ENCODE measurements at places on chromosomes 12 and 14. TPM values are rescaled to one million over a fixed set of nuclear protein-coding genes. Genes with fewer than 3 reads are reported as not detected.
A peak's percentile ranks its signal among the peaks of the same experiment; 100 is the strongest.

The ACTR6 gene
- 61.9 TPM for total RNA-seq

The ERBB3 gene
- total RNA-seq = 8.8 TPM

The SPATS2 gene
- 45.2 TPM for total RNA-seq

The SERPINA10 gene
- not detected for total RNA-seq

DNA sequence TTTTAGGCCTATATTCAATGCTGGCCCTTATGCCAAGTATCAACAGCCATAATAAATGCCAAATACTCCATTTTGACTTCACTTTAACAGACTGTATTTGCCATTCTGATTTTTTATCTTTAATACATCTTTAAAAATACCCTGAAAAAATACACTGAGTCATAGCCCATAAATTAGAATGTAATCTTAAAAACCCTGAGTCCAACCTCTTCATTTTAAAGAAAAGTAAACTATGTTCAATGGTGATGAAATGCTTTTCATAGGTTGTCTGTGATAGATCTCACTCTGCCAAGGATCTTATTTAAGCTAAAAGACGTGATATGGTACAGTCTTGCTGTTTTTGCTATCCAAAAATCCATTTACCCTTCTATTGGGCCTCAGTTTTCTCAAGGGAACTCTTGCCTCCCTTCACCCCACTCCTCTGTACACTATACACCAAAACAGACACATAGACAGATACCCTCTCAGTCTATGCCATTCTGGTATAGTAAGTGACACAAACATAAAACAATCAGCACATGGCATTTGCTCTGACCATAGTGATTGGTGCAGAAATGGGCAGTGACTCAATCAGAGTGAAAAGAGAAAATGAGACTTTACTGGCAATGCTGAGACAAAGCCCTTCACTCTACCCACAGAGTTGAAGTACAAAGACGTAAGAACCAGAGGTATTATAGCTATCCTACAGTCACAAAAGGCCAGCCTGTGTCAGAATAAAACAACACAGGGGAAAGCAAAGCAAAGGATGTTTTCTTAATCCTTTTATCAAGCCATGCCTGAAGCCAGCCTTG is 49.1 kb downstream of the BTG1 start:
- DNase-seq = peak; percentile 48
- H3K4me1 ChIP-seq = peaks cover 12% of the 10 kb centered on the region
- no peaks in the 10 kb centered on the region for H3K27me3 ChIP-seq
- no peak overlapping the region for H3K27ac ChIP-seq
- H3K4me3 ChIP-seq = no peak overlapping the region

DNA sequence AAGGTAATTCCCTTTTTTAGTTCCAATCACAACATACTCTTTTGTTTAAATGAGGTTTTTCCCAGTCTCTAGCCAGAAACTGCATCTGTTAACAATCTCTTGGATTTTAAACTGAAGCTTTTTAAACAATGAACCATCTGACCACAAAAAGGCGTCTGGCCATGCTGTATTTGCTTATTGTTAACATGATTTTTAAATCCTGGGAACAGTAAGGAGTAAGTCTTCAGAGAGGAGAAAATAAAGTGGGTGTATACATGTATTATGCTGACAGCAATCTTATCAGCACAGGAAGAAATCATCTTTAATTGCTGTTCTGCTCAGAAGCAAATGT is 106.2 kb downstream of the DAAM1 start:
- no peak for DNase-seq
- no peak overlapping the region for H3K4me3 ChIP-seq
- H3K36me3 ChIP-seq = no peaks in the 10 kb centered on the region
- H3K27ac ChIP-seq = no peak overlapping the region
- no peaks in the 10 kb centered on the region for H3K27me3 ChIP-seq

- no peaks in the 10 kb centered on the region for H3K27me3 ChIP-seq
- no peak for DNase-seq
These were observed 6.8 kb upstream of the PSMA6 start for GRCh38 chr14:35285168-35286002.

- H3K36me3 ChIP-seq = no peaks in the 10 kb centered on the region
- H3K27me3 ChIP-seq = no peaks in the 10 kb centered on the region
- DNase-seq = peak; percentile 96
- peak overlapping the region; percentile 59 for H3K4me3 ChIP-seq
- H3K4me1 ChIP-seq = peaks cover 26% of the 10 kb centered on the region
These were observed 26.8 kb downstream of the APOBEC1 start for GRCh38 chr12:7638760-7639555.

GRCh38 chr14:53772936-53773335 is 183.7 kb downstream of the BMP4 start:
- no peak for DNase-seq
- H3K27me3 ChIP-seq = no peaks in the 10 kb centered on the region
- no peaks in the 10 kb centered on the region for H3K4me1 ChIP-seq
- H3K27ac ChIP-seq = no peak overlapping the region
- no peak overlapping the region for H3K4me3 ChIP-seq

DNA sequence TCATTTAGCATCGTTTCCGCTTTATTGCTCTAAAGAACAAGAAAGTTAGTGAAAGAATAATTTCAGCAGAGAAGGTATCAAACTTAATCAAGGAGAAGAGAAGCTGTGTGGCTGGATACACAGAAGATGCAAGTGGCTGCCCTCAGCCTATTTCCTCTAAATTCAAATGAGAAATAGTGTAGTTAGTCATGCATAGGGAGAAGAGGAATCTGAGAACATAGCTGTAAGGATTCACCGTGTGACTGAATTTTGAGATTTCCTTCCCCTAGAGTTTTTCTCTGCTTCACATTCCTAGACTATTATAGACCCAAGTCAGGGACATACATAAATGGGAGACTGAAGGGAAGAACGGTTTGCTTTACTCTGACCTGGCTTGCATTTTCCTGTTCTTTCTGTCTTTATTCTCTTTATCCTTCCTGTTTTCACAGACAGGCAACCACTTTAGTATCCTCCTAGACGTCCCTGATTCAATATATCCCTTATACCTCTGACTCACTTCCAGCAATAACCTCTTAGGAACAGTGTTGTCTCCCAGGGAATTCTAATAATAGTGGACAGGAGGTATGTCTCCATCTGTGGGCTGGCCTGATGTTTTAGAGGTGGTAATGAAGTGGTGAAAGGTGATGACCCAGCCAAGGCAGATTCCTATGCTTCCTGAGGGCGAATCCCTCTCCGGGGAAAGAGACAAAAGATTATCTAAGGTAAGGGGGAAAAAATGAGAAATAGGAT is 7.0 kb downstream of the RNASE10 start:
- H3K36me3 ChIP-seq = no peaks in the 10 kb centered on the region
- H3K4me1 ChIP-seq = no peaks in the 10 kb centered on the region
- no peak for DNase-seq
- H3K4me3 ChIP-seq = no peak overlapping the region
- no peak overlapping the region for H3K27ac ChIP-seq

GRCh38 chr12:94617101-94617500 is 33.3 kb downstream of the TMCC3 start:
- H3K4me3 ChIP-seq = no peak overlapping the region
- H3K27me3 ChIP-seq = no peaks in the 10 kb centered on the region

DNA sequence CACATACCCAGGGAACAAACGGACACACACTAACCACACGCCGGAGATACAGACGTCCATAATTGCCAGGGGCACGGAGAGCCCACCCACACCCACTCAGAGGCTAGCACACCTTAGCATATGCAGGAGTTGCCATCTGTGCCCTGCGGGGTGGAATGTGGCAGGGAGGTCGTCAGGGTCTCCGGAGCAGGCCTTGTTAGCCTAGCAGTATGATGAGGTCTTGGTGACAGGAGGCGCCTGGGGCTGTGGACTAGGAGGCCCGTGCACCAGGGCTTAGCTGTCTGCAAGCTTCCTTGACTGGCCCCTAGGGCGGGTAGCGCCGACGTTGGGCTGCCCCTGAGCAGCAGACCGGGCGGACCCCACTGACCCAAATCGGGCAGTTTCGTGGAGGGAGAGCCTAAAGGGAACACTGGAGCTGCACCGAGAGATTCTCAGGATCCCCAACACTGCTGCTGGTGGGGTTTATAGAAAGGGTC is 10.0 kb downstream of the STAC3 start:
- H3K27me3 ChIP-seq = peaks cover 84% of the 10 kb centered on the region
- H3K4me1 ChIP-seq = peaks cover 50% of the 10 kb centered on the region
- peak; percentile 72 for DNase-seq
- no peaks in the 10 kb centered on the region for H3K36me3 ChIP-seq

DNA sequence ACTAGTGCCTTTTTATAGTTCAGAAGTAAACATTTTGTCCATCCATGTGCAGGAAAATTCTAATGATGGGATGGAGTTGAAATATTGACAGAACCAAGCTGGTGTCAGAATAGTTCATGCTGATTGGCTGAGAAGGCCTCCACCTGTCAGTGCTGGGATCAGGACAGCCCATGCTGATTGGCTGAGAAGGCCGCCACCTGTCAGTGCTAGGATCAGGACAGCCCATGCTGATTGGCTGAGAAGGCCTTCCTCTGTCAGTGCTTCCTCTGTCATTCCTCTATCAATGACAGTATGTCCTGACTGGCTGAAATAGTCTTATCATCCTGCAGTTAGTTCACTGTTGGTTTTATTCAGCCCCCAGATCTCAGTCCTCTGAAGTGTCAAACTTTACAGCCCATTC is 95.7 kb downstream of the PPP2R5C start:
- no peak overlapping the region for H3K4me3 ChIP-seq
- peaks cover 10% of the 10 kb centered on the region for H3K4me1 ChIP-seq
- H3K27me3 ChIP-seq = no peaks in the 10 kb centered on the region
- H3K27ac ChIP-seq = no peak overlapping the region

GRCh38 chr12:124805876-124806668 is 57.6 kb downstream of the SCARB1 start:
- no peaks in the 10 kb centered on the region for H3K27me3 ChIP-seq
- peaks cover 8% of the 10 kb centered on the region for H3K4me1 ChIP-seq
- DNase-seq = no peak
- no peaks in the 10 kb centered on the region for H3K36me3 ChIP-seq
